GM10248 (cell line): ENCODE measurements at places on chromosomes 13 and 19.

DNA sequence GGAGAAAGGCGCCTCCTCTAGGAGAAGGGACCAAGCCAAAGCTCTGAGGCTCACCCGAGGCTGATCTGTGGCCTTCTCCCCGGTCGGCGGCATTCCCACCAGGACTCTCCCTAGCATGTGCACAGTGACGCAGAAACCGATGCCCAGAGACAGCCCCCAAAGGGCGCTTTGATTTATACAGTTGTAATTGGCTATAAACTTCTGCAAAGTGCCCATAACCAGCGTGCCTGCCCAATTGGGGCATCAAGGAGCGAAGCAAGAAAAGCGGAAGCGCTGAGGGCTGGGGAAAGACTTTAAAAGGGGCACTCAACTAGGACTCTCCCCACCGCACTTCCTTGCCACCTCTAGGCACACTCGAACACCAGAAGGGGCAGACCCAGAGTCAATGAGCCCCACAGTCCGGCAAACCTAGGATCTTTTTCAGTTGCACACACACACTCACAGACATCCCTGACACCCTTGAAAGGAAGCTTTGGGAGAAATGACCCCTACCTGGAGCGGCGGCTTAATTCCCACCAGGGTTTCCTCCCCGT is 1.8 kb downstream of the CDX2 start:
- DNase-seq: peak; percentile 23

- DNase-seq: no peak
These were observed 179.7 kb downstream of the SPRY2 start for GRCh38 chr13:80161219-80161618.

DNA sequence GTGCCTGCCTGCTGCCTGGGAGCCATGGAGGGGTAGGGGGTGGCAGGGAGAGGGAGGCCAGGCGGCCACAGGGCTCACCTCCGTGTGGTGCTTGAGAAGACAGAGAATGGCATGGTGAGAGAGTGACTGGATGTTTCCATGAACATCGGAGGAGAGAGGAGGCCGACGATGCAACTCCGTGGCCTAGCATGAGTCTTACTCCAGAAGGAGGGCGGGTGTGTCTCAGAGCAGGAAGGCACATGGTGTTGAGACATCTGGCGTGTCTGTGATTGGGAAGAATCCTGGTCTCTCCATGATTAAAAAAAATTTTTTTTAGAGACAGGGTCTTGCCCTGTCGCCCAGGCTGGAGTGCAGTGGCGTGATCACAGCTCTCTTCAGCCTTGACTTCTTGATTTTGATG is 5.1 kb downstream of the IRGC start:
- no peak for DNase-seq

DNA sequence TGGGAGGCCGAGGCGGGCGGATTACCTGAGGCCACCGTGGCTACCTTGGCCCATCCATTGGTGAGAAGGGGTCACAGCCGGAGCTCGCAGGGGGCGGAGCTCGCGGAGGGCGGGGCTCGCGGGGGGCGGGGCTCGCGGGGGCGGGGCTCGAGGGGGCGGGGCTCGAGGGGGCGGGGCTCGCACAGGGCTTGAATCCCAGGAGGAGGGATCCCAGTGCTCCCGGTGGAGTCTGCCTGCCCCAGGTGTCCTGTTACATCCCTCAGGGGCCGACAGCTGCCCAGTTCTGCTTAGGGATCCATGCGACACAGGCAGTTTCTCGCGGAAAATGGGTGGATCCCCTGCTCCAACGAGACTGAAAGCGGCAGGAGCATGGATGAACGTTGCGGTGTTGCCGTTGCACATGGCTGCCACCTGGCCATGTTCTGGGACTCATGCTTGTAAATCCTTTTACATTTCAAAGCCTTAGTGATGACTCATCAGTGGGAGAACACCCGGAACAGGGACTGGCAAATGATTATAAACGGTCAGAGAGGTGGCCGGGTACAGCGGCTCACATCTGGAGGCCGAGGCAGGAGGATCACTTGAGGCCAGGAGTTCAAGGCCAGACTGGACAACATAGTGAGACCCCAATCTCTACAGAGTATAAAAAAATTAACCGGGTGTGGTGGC is 25.1 kb downstream of the TMPRSS9 start:
- DNase-seq: peak; percentile 63

DNA sequence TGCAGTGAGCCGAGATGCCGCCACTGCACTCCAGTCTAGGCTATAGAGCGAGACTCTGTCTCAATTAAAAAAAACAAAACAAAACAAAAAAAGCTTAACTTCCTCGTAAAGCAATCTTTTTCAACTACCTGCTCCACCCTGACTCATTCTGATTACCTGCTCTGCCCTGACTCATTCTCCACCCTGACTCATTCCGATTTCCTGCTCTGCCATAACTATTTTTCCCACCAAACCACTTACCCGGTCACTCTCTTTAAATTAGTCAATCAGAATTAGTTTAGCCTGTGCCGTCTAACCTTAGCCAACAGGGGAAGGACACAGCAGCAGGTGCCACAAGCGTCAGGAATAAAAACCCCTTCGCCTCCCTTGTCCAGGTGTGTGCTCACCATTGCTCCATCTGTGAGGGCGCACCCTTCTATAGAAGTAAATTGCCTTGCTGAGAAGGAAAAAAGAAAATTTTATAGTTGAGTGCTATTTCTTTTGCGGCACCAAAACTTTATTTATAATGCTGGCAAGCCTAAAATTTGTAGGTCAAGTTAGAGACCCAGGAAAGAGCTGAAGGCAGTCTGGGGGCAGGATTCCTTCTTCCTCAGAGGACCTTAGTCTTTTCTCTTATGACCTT is 1.7 kb upstream of the IFT88 start:
- no peak for DNase-seq

DNA sequence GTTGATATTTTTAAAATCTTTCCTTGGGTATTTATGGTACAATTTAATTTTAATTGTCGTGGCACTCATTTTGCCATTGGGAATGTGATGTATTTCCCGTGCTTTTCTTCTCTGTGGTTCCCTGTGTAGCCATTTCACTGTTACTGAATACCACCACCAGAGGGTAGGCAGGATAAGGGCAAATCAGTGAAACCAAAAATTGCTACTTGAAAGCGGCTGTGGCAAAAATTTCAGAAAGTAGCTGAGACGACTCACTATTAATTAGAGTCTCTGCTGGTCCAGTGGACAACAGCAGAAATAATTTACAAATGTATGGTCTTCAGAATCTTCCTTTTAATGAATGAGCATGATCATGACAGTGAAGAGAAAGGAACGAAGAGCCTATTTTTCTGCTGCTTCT is 34.4 kb upstream of the MIR17HG start:
- DNase-seq: no peak

DNA sequence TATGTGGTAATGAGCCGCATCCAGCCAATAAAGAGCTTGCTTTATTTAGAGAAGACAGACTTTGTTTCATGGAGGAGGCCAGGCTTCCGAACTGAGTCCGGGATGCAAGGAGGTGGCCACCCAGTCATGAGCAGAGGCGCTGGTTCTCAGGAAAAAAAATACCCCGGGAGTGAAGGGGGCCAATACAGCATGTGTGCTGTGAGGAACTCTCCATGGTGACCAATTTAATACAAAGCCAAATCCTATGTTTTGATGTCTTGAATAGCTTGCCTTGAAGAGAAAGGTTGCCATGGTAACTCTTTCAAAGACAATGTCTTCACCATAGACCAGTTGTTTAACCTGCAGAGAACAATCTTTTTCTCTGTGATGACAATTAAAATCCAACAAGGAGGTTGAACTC is 43.4 kb upstream of the PDCD5 start:
- no peak for DNase-seq

DNA sequence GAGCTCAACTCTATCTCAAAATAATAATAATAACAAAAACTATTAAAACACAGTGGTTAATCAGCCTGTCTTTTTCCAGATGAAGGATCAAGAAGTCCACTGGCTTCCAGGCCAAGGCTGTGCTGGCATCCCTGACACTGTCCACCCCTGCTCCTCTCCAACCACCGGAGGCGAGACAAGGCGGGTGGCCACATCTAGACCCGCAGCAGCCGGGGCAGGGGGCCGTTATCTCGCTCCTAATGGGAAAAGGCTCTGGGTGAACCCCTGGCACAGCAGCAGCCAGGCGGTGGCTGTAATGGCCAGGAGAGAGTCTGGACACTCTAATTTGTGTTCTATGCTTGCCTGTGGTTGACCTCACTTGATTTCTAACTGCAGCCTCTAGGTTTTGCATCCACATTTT is 158.0 kb upstream of the SOX1 start:
- DNase-seq: no peak
